Activated naive CD4-positive, alpha-beta T cell (primary cell): ENCODE measurements at places on chromosomes 2 and 18.

DNA sequence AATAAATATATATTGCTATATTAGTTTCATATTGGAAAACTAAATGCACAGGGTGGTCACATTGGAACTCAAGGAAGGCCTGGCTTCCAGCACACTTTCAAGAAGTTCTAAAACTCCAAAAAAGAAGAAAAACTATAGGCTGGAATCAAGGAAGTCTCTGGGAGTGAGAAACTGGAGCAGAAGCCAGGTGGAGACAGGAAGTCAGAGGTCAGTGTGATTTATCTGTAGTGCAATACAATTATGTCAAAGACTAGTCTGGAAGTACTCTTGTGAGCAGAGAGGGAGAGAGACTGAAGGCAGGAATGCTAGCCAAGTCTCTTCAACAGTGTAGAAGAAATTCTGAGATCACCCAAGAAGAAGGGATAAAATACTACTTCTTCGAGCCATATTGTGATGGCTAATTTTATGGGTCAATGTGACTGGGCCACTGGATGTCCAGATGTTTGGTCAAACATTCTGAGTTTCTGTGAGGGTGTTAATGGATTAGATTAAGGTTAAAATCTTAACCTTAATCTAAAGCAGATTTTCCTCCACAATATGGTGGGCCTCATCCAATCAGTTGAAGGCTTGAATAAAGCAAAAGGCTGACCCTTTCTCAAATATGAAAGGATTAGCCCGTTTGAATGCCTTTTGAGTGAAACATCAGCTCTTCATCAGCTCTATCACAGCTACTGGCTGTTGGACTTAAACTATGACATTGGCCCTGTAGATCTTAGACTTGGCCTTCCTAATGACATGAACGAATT is 208.0 kb downstream of the TDRD15 start:
- no peak for DNase-seq

- DNase-seq = no peak
Measured at GRCh38 chr2:180474716-180475115, 467.6 kb upstream of the CWC22 start.

DNA sequence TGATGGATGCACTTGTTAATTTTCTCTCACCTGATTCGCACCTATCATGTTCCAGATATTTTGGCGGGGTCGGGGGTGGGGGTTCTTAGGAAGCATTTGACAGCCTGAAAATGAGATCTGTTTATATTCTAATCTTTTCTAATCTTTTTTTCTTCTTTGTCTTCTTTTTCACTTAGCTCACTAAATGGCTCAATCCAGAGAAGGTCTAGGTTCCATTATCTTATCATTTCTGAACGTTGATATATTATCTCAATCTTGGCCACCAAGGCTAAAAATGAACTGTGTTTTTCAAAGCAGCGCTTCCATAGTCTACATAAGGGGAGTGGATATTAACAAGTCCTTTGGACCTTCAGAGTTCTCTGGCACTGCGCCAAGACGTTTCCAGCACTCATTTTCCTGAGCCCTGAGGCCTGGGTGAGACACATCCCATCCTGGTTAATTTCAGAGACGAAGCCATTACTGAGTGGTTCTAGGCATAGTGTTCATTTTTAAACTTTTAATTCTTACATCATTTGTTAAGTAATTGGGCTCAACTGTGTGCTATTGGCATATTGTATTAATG is 229.0 kb downstream of the SOX11 start:
- no peak for DNase-seq

- DNase-seq = no peak
Measured at GRCh38 chr2:131063501-131064283, 29.6 kb downstream of the FAM168B start.

DNA sequence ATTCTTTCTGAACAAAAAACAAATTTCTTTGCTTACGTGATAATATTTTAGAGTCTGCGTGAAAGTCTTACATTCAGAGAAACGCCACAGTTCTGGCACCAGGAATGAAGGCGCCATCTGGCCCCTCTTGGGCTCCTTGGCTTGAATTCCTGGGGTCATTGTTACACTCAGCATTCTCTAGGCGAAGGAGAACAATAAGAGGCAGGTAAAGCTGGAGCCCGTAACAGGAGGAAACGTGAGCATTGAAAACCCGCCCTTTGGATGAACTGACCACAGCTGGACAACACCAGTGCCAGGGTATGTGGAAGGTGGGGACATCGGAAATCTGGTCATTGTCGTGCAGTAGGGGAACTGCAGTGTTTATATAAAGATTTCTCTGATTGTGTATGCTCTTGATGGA is 144.8 kb downstream of the RNF152 start:
- no peak for DNase-seq

DNA sequence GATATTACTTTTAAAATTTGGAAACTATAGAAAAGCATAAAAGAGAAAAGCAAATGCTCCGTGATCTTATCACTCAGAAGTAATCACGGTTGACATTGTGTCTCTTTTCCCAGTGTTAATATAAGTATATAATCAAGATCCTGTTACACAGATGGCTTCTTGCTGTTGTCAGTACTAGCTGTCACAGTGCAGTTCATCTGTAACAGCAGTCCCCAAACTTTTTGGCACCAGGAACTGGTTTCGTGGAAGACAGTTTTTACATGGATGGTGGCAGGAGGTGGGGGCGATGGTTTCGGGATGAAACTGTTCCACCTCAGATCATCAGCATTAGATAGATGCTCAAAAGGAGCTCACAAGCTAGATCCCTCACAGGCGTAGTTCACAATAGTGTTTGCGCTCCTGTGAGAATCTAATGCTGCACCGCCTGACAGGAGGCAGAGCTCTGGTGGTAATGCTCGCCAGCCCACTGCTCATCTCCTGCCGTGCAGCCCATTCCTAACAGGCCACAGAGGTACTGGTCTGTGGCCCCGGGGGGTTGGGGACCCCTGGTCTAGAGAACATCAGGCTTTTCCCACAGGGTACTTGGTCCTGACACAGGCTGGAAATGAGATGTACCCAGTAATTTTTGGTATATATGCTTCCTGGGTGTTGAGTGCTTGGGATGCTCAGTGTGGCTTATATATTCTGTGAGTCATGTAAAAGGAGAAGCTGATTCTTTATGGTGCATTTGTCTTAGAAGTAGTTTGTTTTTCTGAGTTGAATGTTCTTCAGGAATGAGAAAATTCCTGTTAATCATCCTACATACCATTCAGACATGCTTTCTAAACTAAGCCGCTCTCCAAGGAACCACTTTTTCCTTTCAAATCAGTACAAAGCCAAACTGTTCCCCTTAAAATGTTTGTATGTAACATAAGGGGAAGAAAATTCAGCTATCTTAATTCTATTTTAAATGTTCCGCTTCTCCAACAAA is 121.8 kb downstream of the NCK2 start:
- no peak for DNase-seq

GRCh38 chr2:122433123-122433754 is 677.8 kb downstream of the TSN start:
- no peak for DNase-seq

- DNase-seq = no peak
Measured at GRCh38 chr2:10449486-10449831, 1.3 kb upstream of the ODC1 start.

DNA sequence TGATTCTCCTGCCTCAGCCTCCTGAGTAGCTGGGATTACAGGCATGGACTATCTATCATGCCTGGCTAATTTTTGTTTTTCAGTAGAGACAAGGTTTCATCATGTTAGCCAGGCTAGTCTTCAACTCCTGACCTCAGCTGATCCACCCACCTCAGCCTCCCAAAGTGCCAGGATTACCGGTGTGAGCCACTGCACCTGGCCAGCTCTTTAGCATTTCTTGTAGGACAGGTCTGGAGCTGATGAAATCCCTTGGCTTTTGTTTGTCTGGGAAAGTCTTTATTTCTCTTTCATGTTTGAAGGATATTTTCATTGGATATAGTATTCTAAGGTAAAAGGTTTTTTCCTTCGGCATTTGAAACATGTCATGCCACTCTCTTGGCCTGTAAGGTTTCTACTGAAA is 20.2 kb downstream of the VPS54 start:
- no peak for DNase-seq

GRCh38 chr2:37037771-37038170 is 46.4 kb downstream of the HEATR5B start:
- DNase-seq = no peak

- DNase-seq = no peak
Measured at GRCh38 chr2:64773461-64774118, 119.9 kb upstream of the SERTAD2 start.

GRCh38 chr2:155547571-155547970 is 785.0 kb downstream of the NR4A2 start:
- DNase-seq = no peak

DNA sequence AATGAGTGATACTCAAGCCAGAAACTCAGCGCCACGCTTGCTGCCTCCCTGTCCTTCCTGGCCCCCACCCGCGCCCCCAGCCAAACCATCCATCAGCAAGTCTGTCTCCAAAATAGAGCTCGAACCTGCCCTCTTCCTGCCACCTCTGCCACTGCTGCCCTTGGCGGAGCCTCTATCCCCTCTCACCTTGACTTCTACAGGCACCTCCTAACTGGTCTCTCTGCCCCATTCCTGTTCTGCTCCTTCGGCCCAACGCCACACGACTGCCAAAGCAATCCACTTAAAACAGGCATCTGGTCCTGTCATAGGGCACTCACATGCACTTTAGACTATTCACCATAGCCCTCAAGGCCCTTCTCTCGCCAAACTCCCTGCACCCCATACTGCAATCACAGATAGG is 210.3 kb upstream of the SMAD2 start:
- DNase-seq = no peak

GRCh38 chr18:46042571-46043123 is 29.4 kb downstream of the PSTPIP2 start:
- no peak for DNase-seq

DNA sequence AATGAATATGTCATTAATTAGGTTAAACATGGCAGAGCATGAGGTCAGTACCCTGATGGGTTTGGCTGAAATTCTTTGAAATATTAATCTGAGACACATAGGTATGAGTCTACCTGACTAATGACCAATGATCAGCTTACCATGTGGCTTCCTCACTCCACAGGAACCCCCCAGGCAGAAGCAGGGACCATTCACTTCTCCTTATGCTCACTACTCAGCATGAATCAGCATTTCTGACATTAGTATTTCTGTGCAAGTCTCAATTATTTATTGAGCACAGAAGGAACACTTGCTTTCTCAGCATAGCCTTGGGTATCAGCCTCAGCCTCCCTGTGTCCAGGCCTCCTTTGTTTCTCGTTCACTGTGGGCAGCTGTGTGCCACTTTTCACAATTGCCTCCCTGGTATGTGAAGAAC is 9.3 kb upstream of the KCNE4 start:
- no peak for DNase-seq

DNA sequence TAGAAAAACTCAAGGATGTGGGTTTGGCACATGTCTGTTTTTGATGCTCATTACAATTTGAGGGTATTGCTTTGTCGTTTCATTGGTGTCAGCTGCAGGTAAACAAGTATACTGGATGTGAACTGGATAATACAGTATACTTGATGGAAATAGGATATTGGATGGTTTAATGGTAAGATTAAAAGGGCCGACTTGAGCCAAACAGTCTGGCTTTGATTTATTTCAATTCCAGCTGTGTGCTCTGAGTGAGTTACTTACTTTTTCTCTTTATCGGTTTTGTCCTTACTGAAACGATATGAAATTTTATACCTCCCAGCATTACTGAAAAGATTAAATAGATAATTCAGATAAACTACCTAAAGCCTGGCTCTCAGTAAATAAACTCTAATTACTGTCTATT is 227.6 kb downstream of the ASXL3 start:
- DNase-seq = no peak

DNA sequence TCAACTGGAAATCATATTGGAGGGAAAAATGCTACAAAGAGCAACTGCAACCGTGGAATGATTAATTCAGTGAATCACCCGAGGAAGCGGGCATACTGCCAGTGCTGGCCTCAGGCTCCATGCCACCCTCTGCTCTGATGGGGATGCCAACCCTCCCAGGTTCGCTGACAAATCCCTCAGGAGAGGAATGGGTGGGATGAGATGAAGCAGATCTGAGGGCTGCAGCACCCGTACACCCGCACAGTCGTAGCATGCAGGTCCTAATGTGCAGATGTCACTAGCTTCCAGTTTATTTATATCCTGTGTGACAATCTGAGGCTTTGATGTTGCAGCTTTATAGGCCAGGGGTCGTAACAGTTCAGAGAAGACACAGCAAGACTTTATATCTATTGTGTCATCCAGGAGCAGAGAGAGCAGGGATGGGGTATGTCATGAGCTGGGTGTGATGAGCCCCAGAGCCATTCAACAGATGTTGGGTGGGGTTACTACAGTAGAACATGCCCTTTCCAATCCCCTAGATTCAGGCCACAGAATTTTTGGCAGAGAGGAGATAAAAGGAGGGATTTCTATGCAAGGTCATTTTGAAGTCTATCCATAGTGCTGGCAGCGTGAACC is 44.6 kb downstream of the DPP4 start:
- no peak for DNase-seq

- no peak for DNase-seq
Measured at GRCh38 chr2:55970500-55970899, 46.9 kb upstream of the EFEMP1 start.

- no peak for DNase-seq
Measured at GRCh38 chr18:37575646-37576045, 10.0 kb upstream of the CELF4 start.

GRCh38 chr2:202541137-202541536 is 93.6 kb upstream of the FAM117B start:
- DNase-seq = no peak

DNA sequence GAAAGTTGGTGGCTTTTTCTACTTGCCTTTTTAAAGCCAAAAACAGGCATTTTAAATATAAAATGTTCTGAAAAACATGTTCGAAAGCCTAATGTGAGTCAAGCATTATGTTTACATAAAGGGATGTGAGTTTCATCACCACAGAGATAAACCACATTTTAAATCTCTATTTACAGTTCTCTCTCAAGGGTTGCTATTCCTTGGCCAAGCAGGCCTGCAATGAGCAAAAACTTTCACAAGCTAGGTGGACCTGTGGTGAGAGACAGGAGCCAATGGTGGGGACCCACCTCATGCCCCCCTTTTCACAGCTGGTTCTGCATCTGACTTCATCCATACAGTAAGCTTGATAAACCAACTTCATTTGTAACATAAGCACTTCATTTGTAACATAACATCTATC is 65.1 kb downstream of the CUL3 start:
- no peak for DNase-seq

DNA sequence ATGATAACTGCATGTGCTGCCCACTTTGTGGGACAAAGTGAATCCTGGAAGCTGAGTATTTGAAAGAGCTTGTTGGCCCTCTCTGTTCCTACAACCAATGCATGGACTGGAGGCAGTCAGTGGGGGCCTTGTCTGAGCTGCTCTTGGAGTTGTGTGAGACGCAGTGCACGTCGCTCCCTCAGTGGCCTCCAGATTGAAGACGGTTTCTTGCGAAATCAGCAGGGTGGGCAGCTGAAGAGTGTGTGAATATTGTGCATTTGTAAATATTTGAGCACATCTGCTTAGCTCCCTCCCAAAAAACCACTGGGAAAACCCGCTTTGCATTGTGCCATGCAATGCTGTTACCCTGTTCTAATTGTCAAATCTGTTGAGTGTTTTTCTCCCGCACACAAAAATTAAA is 782.8 kb downstream of the PLCL1 start:
- DNase-seq = no peak

GRCh38 chr2:212987492-212987891 is 163.9 kb downstream of the IKZF2 start:
- no peak for DNase-seq
